ENCODE measurements at places on chromosomes 11 and 22.

DNA sequence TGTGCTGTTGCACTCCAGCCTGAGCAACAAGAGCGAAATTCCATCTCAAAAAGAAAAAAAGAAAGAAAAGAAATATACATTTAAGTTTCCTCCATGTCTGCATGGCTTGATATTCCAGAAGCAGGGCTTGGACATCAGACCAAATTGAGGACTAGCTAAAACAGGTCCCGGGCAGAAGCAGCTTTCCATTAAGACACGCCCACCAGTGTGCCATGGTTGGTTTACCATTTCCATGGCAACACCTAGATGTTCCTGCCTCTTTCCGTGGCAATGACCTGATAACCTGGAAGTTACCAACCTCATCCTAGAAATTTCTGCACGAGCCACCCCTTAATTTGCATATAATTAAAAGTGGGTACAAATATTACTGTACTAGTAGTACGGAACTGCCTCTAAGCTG is 111.3 kb downstream of the NAT10 start:
- DNase-seq, result no peak

DNA sequence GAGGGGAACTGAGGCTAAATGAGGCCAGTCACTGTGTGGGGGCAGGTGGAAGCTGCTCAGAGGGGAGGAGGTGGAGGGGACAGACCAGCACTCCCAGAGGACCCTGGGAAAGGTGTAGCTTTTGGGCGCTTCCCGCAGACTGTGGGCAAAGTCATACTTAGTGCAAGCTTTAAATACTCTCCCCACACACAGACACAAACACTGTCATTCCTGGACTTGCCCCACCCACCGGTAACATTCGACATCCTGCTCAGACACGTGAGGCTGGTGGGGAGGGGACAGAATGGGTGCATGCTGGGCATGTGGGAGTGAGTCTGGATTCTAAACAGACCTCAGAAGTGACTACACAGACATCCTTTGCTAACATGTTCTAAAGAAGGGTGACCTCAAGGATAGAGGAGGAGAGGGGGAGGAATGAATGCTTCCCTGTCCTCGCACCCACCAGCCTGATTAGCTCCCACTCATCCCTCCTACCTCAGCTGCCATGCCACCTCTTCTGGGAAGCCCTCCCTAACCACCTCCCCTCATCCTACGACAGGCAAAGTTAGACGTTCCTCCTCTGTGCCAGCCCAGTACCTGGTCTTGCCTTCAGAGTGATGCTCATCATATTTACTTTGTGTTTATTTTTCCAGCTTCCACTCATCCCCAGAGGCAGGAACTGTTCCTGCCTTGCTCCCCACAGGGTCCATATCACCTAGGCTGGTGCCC is 22.2 kb downstream of the TSKU start:
- no peak for DNase-seq

DNA sequence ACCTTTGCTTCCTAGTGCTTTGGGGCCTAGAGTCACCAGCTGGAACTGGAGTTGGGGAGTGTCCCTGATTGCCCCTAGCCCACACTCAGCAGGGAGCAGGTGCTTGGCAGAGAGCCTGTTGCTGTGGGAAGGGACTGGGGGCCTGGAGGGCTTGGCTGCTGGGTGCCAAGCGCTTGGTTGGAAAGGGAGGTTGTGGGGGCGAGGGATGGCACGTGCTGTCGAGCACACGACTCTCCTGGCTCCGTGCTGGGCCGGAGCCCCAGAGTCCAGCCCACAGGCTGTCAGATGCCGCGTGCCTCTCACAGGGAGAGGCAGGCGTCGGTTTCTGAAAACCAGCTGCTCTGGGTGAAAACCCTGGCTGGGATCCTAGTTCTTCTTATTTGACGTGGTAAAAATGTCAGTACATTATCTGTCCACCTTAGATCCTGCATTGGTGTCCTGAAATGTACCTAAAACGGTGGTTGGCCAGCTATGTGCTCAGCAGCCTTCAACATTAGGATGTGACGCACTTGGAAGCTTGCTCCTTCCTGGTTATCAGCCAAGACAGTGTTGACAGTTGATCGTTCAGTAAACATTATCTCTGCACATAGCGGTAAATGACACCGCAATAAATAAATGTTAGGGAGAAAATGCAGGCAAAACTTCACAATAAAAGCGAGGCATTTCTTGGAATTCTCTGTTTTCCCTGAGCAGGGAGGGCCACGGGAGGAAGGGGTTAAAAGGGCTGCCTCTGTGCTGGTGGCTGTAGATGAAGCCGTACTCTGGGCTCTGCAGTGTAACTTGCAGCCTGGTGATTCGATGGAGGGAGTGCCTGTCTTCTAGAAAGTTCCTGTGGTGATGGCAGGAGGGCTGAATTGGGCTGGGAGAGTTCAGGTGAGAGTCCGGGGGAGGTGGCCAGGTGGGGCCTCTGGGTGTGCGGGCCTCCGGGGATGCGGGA is 29.2 kb downstream of the GRAMD4 start:
- DNase-seq, result no peak

- DNase-seq, result no peak
Measured at GRCh38 chr11:67564230-67564629, 19.4 kb upstream of the GSTP1 start.

DNA sequence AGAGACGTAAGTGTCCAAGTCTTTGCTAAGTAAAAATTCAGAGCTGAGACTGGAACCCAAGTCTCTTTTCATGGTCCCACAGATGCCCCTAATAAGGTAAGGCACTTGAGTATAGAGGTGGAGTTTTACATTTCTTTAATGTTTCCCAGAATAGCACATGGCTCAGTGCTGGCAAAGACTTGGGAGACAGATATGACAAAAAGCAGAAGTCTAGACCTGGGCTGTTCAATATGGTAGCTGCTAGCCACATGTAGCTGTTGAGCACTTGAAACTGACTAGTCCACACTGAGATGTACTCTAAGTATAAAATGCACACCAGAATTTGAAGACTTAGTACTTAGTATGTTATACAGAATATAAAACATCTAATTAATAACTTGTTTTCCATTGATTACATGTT is 17.6 kb downstream of the VSTM5 start:
- DNase-seq, result no peak

DNA sequence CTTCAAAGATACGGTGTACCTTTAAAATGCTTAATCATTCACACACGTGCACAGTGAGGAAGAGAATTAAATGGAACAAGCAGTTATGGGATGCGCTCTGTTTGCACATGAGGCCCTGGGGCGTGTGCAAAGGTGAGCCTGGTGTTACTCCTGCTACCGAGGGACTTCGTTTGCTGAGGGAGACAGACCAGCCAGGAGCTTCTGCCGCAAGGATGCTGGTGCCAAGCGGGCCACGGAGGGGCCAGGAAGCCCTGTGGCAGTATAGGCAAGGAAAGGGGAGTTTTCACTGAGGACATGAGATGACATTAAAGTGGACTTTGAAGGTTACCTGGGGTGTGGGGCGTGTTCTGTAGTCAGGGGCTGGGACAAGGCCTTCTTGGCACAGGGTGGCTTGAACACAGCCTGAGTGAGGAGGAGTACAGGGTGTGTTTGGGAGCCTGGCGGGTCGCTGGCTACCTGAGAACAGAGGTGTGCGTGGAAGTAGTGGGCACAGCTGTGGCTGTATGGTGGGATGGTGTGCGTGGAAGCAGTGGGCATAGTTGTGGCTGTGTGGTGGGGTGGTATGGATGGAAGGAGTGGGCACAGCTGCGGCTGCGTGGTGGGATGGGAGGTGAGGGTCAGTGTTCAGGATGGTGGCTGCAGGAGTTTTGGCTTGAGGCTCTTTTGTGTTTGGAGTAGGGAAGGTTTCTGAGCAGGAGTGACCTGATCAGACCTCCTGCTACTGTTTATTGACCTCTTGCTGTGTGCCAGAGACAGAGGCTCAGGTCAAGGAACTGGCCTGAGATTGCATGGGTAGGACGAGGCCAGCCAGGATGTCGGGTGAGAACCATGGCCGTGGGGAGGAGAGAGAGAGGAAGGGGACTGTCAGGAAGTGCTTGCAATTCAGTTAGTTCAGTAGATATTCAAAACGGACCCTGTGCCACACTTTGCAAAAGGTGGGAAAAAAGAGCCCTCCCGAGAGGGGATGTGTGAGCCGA is 13.7 kb downstream of the TBC1D22A start:
- DNase-seq, result no peak

- DNase-seq, result no peak
Measured at GRCh38 chr11:74132833-74133232, 38.0 kb downstream of the C2CD3 start.

GRCh38 chr11:93737904-93738612 is 3.2 kb downstream of the TAF1D start:
- no peak for DNase-seq

- DNase-seq, result no peak
Measured at GRCh38 chr11:9230296-9230695, 34.9 kb downstream of the DENND5A start.

DNA sequence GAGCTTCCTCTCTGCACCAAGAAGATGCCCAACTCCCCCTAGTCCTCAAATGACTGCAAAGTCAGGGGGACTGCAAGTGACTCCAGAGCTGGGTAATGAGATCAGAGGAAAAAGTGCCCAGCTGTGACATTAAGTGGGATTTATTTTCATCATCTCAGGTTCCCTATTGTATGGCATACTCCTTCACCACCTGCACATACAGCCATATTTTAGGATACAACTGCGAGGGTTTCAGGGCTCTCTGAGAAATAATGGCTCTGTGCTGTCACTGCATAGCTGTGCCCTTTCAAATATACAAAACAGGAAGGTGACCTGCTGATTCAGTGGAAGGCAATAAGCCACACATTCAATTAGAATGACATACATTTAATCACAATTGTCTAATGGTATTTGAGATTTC is 45.6 kb upstream of the PLET1 start:
- no peak for DNase-seq

GRCh38 chr11:29783506-29783905 is 233.3 kb downstream of the KCNA4 start:
- no peak for DNase-seq

DNA sequence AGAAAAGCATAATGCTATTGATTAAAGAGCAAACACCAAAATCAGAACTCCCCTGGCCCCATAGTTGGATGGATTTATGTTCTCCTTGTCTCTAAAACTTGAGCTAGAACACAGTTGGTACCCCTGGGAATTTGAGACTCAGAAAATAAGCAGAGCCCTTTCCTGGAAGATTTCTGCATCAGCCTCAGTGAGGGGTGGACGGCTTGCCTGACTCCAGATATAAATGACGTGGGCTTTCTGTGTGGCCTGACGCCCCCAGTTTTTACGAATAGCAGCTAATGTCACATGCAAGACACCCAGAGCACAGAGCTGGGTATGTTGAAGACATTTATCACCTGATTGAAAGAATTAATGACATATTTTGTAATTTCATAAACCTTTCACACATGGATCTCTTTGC is 130.8 kb downstream of the TRIM29 start:
- DNase-seq, result no peak

- DNase-seq, result no peak
Measured at GRCh38 chr11:3825473-3826154, 15.1 kb downstream of the RHOG start.

DNA sequence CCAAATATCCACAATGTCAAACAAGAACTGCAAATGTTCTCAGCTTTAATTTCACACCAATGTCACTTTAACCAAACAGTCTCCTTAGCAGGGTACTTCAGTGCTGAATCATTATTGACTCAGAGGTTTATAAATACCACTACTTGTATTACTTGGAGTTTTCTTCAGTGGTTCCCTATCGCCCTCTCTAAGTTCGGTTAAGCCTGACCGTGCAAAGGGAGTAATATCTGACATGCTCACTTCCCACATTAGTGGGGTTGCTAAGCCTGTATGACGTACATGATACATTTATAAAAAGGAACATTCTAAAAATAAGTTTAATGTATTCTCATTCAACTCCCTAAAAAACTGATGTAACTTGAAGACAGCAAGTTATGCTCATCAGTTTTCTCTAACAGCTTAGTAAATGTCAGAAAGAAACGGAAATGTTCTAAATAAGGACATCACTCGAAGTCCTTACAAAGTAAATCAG is 93.1 kb upstream of the ZC3H12C start:
- no peak for DNase-seq
